ENCODE measurements at places on chromosomes 2 and 18. TPM values are rescaled to one million over a fixed set of nuclear protein-coding genes. Genes with fewer than 3 reads are reported as not detected.

The TEX44 gene
- not detected for total RNA-seq

The CDK5R2 gene
- 2.2 TPM for total RNA-seq

The MERTK gene
- total RNA-seq, result 1.9 TPM

The CPO gene
- not detected for total RNA-seq

The GPR35 gene
- total RNA-seq, result 0.40 TPM

The FECH gene
- 36.3 TPM for total RNA-seq

The NAT8 gene
- not detected for total RNA-seq

The C2orf66 gene
- total RNA-seq, result 0.09 TPM

The DSG4 gene
- total RNA-seq, result not detected

Measured in A549 treated with CpdA at 1 μM for 4 hours (cell line).